ENCODE measurements at places on chromosomes 5 and 9.

- DNase-seq: no peak
Measured at GRCh38 chr9:120655005-120655622, 59.2 kb downstream of the MEGF9 start.

DNA sequence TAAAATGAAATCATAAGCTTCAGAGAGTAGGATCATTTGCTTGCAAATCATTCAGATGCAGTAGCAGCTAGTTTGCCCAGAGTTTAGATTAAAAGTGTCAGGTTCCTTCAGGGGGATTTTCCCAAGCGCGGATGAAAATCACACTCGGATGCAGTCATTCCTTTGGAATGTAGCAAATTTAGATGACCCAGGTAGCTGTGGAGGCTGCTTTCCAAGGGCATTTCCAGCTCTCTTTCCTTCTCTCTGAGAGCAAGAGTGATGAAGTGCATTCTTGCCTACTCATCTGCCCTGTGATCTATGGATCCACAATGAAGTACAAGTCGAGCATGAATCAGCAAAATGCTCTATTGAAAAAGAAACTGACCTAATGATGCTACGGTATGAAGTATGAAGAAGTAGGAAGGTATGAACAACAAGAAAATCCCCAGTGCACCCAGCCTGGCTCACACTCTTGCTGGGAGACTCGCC is 200.2 kb downstream of the PLK2 start:
- no peak for DNase-seq

- no peak for DNase-seq
Measured at GRCh38 chr5:11801061-11801460, 103.2 kb downstream of the CTNND2 start.

GRCh38 chr9:127977884-127978647 is 2.7 kb downstream of the EEIG1 start:
- DNase-seq: no peak

DNA sequence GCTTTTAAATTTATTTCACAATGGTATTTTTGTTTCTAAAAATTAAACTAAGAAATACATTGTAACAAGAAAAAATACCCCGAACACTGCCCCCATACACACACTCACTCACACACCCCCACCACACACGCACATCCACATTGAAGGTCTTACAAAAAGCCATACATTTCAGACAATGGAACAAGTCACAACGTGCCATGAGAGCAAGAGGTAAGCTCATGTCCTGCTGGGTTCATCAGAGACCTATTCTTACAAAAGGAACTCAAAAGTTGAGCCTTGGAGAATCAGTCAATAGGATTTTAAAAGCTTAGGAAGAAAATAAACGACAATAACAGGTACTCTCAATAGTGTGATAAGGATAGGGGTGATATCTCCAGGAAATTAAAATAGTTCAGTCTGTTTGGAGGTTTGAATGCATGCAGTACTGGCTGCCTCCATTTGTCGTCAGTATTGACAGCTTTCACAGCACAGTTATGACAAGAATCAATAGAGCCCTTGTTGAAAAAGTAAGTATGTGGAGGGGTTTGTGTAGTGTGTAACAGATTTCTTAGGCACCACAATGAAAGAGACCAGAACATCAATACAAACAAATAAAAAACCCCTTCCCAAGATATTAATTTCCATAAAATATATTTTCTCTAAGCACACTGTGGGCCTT is 1826.2 kb upstream of the CDH6 start:
- DNase-seq: no peak

DNA sequence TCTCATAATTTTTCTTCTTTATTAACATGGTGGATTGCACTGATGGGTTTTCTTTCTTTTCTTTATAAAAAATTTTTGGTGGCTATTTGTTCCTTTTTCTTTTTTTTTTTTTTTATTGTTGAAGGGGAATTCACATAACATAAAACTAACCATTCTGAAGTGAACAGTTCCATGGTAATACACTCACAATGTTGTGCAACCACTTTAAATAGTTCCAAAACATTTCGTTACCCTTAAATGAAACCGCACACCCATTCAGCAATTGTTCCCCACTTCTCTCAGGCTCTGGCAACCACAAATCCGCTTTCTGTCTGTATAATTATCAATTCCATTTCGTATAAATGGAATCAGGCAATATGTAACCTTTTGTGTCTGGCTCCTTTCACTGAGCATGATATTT is 11.7 kb upstream of the SETX start:
- no peak for DNase-seq

- no peak for DNase-seq
Measured at GRCh38 chr5:60504342-60504741, 195.6 kb downstream of the DEPDC1B start.

DNA sequence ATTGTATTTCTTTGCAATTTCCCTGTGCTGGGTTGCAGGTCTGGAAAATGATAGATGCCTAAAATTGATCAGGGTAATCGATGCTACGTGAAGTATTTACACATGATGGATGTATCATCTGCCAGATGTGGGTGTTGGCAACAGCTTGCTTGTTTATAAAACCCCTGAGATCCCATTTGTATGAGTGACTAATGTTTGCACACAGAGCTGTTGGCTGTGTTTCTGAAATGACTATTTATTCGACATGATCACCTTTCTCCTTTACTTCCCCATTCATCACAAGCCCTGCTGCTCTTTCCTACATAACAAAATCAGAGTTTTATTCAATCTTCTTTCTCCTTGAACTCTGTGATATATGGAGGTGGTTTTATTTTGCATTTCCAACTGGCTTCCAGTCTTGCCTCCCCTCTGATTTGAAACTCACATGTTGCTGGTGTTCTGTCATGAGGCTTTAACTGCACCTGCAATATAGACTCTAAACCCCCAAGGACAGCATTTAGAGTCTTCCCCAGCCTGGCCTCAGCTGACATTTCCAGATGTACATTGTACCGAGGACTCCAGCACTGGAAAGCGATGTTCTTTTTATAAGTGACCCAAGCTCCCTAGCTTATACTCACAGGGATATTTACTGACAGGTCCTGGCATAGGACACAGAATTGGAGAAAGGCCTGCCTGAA is 50.7 kb upstream of the SHB start:
- DNase-seq: no peak

GRCh38 chr9:110152704-110153374 is 55.1 kb downstream of the C9orf152 start:
- DNase-seq: no peak

GRCh38 chr9:91992461-91993041 is 42.5 kb upstream of the ROR2 start:
- no peak for DNase-seq

DNA sequence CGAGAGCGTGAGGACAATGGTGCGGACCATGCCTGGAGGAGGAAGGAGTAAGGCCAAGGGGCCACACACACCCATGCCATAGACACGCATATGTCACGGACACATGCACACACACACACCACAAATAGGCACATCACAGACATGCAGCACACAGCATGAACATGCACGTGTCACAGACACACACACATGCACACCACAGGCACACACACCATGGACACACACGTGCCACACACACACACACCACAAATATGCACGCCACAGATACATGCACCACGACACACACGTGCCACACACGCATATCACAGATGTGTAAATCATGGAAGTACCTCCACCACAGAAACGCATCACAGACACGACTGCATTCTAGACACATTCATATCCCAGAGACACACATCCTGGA is 16.7 kb downstream of the TERT start:
- DNase-seq: no peak

DNA sequence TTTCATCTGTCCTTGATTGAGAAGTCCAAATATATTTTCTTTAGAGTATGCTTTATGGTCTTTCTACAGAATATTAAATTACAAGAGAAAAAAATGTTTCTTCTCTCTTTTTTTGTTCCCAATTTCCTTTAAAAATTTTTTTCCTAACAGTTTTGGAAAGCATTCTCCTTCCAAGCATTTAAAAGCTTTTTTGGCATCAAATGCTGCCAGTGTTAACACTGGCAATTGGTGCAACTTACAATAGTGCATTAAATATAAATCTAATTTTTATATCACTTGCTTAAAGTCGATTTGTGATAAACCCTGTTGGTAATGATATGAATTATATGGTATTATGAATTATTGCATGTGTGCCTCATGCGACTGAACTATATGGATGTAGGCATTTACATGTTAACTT is 165.9 kb upstream of the ELL2 start:
- no peak for DNase-seq

- DNase-seq: no peak
Measured at GRCh38 chr5:147360816-147361215, 126.0 kb downstream of the STK32A start.

- DNase-seq: no peak
Measured at GRCh38 chr5:81776258-81776657, 25.4 kb upstream of the SSBP2 start.

- DNase-seq: no peak
Measured at GRCh38 chr5:166926138-166926537, 1365.3 kb upstream of the WWC1 start.

DNA sequence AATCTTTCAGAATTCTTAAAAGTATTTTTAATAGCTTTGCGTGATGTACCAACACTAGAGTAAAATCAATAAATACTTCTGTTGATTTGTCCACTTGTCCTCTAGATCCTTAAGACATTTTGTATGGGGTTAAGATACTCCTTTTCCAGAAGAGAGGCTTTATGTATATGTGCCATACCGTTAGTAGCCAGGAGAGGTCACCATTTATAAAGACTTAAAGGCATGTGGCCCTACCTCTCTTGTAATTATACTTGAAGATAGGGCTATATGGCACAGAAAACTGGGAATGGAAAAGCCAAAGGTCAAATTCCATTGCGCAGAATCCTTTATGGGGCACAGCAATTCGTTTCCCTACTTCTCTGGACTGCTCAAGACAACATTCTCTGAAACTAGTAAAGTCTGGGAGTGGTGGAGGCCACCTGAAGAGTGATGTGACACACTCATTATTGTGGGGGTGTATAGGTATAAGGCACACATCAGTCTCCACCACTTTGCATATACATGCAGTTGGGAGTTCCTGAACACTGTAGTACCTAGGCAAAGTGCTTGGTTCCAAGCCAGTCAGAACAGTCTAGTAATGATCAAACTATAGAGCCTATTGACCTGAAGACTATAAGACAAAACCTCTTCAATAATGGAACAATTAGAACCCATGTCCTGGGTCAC is 140.1 kb upstream of the FBXL17 start:
- no peak for DNase-seq

DNA sequence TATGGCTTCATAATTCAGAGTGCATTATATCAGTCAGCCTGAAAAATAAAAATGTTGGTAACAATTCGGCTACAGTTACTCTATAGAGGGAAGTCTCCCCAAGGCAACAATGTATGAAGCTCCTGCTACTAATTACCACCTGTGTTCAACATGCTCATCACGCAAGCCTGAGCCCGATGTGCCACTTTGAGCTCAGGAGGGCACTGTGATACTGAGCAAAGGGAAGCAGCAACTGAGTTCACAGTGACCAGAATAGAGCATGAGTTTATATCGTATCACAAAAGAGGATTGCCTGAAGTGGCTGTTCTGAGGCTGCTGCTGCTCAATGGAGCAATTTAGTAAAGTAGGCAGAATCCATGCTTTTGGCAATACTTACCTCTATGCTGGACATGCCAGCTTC is 202.0 kb upstream of the HAPLN1 start:
- DNase-seq: no peak

DNA sequence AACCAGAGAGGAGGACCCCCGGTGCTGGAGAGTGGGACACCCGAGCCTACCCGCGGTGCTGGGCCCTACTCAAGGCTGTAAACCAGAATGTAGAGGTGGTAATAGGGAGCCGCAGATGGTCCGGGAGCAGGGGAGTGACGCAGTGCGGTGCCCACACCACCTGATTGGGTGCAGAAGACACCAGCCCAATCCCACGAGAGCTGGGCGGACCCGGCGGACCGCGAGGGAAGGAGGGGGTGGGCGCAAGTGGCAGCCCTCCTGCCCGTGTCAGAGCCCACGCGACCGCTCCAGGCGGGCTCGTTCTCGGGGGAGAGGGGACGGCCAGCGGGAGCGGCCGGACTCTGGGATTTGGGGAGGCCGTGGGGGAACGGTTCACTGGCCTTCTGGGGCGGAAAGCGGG is 71.2 kb downstream of the C9orf50 start:
- no peak for DNase-seq

DNA sequence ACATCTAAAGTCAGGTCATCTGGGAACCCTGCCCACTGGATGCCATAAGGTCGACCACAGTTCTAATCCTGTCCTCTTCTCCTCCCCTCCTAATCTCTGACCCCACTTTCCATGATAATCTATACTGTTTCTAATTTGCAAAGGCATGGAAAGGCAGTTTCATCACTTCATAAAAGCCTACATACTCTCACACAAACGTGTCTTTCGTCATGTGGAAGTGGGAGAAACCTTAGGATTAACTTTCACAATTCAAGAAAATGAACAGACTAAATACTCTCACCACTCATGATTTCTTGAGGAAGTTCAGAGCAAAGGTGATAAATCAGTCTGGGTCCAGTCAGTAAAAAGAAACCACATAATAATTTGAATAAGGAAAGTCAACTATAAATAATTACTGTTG is 5.5 kb downstream of the FANCC start:
- DNase-seq: no peak

- DNase-seq: no peak
Measured at GRCh38 chr9:7300484-7300883, 499.1 kb downstream of the DMAC1 start.

GRCh38 chr5:139131921-139132432 is 66.2 kb downstream of the SIL1 start:
- DNase-seq: no peak

DNA sequence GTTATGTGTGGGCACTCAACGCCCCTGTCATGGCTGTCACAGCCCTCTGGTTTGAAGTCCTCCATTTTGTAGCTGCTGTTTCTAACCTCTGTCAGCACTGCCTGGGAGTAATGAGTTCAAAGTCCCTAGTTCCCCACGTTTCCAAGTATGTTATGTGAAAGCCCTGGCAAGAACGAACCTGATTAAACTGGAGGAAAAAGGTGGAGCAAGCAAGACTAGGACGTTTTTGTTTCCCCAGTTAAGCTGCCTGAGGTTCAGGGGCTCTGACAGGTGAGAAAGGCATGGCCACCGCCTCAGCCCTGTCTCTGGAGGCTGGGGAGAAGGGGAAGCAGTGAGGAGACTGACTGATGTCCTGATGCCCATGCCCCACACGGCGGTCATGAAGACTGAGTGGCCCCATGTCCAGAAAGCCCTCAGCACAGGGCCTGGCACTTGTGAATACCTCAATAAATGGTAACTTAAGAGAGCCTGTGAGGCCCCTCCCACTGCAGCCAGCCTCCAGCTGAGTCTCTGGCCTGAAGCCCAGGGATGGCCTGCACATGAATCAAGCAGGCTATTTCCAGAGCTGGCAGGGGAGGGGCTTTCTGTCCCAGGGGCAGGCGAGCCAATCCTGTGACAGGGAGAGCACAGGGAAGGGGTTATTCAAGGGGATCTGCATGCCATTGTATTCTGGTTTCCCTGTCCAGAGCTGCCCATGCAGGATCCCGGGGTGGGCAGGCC is 61.8 kb downstream of the PFDN1 start:
- no peak for DNase-seq

- DNase-seq: no peak
Measured at GRCh38 chr5:100165309-100165708, 369.9 kb upstream of the FAM174A start.

DNA sequence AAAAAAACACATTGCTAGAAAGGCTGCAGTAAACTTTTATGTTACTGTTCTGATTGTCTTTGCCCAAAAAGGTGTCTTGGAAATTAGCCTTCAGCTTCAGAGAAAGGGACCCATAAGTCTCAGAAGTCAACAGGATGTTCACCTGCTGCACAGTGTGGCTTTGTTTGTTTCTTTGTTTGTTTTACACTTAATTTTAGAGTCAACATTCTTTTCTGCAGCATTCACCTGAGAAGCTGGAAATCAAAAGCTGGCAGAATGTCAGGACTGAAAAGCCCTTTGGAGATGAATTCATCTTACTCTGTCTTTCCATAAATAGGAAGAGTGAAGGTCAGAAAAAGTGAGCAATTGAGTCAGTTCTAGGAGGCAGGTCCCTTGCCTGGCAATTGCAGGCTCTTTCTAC is 170.0 kb downstream of the PAPPA start:
- no peak for DNase-seq

Measured in effector memory CD4-positive, alpha-beta T cell (primary cell).